ENCODE measurements at places on chromosomes 5 and 9.
A peak's percentile ranks its signal among the peaks of the same experiment; 100 is the strongest.

GRCh38 chr5:58264276-58264675 is 195.6 kb downstream of the PLK2 start:
- no peak for DNase-seq

DNA sequence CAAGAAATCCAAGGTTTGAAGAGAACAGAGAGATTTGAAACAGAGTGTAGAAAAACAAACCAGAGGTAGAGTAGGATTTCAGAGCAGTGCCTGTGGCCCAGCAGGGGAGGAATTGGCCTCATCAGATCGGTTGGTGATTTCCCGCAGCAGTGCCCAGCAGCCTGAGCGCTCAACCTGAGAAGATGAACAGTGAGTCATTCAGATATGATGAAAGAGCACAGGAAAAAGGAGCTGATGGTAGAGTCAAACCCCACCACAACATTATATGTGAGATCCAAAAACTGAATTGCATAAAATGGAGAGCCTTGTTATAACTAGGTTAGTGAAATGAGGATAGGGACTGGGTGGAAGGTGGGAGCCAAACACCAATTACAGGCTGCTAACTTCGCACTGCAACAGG is 248.9 kb downstream of the PIK3R1 start:
- DNase-seq: peak; percentile 16

- no peak for DNase-seq
These were observed 35.6 kb downstream of the CD180 start for GRCh38 chr5:67160985-67161384.

GRCh38 chr5:154176181-154176580 is 14.4 kb upstream of the GALNT10 start:
- no peak for DNase-seq

DNA sequence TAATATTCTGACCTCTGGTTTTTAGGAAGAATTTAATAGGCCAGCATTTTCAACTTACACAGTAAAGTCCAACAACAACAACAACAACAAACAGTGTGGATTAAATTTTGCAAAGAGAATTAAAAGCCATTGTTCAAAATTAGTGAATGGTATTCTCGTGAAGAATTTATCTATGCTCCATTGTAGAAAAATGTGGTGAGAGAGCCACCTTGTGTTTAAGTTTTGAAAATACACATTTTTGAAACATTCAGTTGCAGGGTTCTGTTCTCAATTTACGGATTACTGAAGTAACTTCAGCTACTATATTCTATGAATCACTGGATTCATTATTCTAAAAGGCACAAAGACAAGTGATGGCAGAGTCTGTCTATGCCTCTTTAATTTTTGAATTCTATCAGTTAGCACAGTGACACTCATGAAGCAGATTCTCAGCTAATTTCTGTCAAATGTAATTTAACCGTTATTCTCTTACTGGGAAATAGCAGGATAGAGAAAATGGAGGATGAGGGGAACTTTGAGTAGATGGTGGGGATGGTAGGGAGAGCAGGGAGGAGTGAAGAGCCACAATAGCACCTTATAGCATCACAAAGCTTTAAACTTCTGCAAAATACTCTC is 11.0 kb downstream of the CCDC152 start:
- no peak for DNase-seq
